ENCODE measurements at places on chromosomes 2 and 18.

- DNase-seq, result no peak
These were observed 389.0 kb upstream of the ETAA1 start for GRCh38 chr2:67008155-67008554.

GRCh38 chr2:111105926-111106325, 14.8 kb upstream of the BCL2L11 start:
- DNase-seq, result no peak

GRCh38 chr2:137961602-137962001, 2.7 kb upstream of the HNMT start:
- no peak for DNase-seq

GRCh38 chr2:121505005-121505404, 25.7 kb upstream of the RNU4ATAC start:
- DNase-seq, result no peak

- no peak for DNase-seq
These were observed 4.4 kb downstream of the KLHL41 start for GRCh38 chr2:169513926-169514325.

- DNase-seq, result peak; percentile 79
These were observed 11.2 kb upstream of the GYPC start for GRCh38 chr2:126644630-126645191.

Measured in B cell (primary cell).